Natural killer cell (primary cell): ENCODE measurements at places on chromosomes 7 and 10.

- no peak for DNase-seq
Observed at GRCh38 chr7:34066411-34066810, 161.1 kb downstream of the BMPER start.

DNA sequence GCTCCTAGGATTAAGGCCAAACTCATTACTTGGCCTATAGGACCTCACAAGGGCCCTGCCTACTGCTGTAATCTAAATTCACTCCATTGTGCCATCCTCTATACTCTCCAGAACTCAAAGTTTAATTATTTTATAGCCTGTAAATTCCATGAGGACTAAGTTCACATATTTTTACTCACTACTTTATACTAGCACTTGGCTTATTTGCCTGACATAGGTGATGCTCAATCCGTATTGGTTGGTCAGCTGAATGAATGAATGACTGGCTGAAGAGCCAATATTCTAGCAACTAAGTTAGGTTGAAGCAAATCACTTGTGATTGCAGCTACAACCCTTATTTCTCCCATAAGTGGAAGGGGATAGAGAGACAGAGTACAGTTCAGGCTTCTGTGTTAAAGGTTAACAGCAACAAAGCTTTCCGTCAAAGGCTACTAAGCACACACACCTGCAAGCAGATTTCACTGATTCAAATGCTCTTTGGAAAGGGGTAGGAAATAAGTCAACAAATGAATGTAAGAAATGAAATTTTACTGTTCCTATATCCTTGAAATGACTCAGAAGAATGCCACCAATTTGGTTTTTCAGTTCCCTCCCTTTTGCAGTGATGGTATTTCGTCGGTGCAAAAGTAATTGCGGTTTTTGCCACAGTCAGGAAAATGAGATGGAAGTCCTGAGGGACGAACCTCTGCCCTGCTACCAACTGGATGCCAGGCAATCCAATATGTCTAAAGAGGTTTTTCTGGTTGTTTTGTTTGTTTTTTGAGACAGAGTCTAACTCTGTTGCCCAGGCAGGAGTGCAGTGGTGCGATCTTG lies 120.7 kb downstream of the COL28A1 start:
- no peak for DNase-seq

- DNase-seq: no peak
Observed at GRCh38 chr10:68997211-68997610, 8.6 kb downstream of the KIFBP start.

- no peak for DNase-seq
Observed at GRCh38 chr10:79356104-79356503, 8.8 kb downstream of the PPIF start.

- DNase-seq: no peak
Observed at GRCh38 chr10:35946556-35946955, 304.5 kb upstream of the FZD8 start.

DNA sequence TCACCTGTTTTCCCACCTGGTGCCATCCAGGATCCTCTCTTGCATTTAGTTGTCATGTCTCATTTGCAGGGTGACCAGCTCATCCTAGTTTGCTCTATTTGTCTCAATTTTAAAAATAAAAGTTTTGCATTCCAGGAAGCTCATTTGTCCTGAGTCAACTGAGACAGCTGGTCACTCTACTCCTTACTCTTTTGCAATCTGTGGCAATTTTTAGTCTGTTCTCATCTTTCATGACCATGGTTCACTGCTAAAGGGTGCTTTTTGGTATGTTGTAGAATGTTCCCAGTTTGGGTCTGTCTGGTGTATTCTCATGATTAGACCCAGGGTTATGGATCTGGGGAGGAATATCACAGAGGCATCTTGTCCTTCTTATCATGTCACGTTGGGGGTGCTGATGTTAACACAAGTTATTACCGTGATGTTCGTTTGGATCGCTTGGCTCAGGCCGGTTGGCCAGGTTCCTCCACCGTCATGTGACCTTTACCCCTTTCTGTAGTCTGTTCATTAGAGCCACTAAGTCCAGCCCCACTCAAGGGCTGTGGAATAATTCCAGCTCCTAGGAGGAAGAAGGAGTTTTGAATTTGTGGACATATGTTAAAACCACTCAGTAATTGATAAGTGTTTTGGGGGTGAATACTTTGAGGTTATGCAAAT lies 103.3 kb upstream of the IGFBP3 start:
- no peak for DNase-seq

- no peak for DNase-seq
Observed at GRCh38 chr7:123070702-123071286, 75.3 kb upstream of the TAS2R16 start.

DNA sequence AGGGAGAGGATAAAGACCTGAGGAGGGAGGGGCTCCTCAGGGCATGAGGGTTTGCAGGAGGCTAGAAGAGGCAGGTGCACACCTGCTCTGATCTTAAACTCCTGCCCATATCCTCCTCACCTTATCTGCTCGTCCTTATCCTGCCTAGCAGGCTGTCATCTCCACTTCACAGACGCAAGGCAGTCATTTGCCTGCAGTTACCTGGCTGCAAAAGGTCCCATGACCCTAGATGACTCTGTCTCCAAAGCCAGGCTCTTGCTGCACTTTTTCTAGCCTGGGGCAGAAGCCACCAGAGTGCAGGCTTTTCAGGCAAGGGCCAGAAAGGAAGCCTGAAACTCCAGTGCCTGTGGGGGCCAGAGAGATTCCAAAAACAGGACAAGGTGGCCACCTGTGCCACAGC lies 1.7 kb upstream of the ZNF853 start:
- DNase-seq: no peak

GRCh38 chr10:28914701-28915100 lies 237.4 kb downstream of the BAMBI start:
- DNase-seq: no peak

DNA sequence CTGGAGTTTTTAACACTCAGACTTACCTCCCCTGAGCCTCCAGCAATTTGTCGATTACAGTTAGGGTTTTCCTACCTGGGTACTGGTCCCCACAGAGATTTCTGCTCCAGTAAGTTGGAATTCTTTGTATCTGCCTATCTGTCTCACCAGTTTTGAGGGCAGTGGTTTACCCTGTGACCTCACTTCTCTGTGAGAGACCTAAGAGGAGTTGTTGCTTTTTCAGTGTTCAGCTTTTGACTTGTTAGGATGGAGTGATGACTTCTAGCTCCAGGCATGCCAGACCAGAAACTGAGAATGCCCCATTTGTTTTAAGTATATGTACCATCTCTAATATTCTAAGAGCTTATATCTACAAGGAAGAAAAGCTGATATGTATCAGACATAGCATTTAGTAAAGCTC lies 42.9 kb downstream of the CSGALNACT2 start:
- DNase-seq: no peak

DNA sequence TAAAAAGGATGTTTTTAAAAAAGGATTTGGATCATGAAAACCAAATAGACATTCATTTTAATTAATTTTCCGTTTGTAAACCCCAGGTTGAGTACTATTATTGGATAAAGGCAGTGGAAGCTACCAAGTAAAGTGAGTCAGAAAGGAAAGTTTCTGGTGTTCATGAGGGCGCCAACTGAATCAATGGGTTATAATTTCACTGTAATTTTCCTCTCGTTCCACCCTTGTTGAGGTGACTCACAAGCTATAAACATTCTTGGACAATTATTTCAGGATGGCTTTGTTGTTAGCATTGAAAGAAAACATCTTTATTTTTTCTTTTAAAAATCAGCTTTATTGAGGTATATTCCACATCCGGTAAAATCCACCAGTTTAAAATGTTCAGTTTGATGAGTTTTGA lies 5.1 kb upstream of the FAM133B start:
- DNase-seq: no peak

DNA sequence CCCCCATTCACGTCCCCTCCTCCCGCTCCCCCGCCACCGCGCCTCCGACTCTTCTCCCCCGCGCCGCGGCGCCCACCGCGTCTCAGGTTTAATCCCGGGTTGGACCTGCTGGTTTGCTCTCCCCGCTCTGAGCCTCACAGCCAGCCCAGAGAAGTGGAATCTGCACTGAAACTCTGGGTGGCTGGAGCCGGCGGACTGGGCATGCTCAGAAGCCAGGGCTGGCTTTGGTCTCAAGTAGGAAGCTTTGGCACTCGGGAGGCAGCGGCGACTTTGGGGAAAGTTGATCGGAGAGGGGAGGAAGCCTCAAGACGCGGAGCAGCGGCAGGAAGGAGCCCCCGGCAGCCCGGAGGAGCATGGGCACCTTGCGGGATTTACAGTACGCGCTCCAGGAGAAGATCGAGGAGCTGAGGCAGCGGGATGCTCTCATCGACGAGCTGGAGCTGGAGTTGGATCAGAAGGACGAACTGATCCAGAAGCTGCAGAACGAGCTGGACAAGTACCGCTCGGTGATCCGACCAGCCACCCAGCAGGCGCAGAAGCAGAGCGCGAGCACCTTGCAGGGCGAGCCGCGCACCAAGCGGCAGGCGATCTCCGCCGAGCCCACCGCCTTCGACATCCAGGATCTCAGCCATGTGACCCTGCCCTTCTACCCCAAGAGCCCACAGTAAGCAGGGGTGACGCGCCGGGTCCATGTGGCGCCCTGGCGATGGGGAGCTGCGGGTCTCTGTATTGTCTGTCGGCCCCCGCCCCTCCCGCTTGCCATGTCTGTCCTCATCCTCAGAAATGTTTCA lies at the start of gene PRKG1:
Gene PRKG1, plus strand, starts transcription at position 250 of the 791 bp plus-strand sequence.
- no peak for DNase-seq

- DNase-seq: no peak
Observed at GRCh38 chr10:83963446-83963845, 175.9 kb upstream of the GHITM start.

GRCh38 chr7:6317797-6318438 lies 45.5 kb upstream of the CYTH3 start:
- no peak for DNase-seq

- no peak for DNase-seq
Observed at GRCh38 chr10:76874176-76874575, 763.4 kb downstream of the KCNMA1 start.

DNA sequence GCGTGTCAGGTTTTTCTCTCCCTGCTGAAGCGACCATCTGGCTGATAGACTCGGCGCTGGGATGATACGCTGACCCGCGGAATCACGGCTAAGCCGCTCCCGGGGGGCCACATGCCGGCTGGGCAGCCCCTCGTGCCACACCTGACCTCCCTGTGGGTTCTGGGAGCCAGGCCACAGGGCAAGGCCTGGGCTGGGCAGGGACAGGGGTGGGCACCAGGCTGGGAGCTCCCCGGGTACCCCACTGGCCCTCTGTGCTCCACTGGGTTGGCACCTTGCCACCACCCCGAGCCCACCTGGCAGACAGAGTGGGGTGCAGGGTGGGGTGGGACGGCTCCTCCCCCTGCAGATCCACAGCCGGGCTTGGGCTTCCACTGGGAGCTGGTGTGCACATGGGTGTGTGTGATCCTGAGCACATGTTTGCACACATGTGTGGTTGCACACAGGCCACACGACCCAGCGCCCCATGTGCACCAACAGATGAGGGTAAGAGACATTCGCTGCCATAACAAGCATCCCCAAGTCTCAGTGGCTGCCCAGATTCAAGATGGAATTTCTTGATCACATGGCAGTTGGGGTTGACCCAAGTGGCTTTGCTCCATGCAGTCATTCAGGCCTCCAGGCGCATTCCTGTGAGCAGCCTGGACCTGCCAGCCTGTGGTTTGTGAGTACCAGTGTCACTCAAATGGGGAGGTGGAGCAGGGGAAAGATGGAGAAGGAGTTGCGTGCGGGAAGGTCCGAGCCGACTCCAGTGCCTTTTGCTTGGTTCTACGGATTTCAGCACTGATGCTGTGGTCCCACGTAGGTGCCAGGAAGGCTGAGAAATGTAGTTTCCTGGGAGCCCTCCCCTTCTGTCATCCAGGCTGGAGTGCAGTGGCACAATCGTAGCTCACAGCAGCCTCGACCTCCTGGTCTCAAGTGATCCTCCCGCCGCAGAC lies 79.7 kb downstream of the UNCX start:
- DNase-seq: no peak

GRCh38 chr7:133124974-133125373 lies 43.1 kb upstream of the CHCHD3 start:
- no peak for DNase-seq

DNA sequence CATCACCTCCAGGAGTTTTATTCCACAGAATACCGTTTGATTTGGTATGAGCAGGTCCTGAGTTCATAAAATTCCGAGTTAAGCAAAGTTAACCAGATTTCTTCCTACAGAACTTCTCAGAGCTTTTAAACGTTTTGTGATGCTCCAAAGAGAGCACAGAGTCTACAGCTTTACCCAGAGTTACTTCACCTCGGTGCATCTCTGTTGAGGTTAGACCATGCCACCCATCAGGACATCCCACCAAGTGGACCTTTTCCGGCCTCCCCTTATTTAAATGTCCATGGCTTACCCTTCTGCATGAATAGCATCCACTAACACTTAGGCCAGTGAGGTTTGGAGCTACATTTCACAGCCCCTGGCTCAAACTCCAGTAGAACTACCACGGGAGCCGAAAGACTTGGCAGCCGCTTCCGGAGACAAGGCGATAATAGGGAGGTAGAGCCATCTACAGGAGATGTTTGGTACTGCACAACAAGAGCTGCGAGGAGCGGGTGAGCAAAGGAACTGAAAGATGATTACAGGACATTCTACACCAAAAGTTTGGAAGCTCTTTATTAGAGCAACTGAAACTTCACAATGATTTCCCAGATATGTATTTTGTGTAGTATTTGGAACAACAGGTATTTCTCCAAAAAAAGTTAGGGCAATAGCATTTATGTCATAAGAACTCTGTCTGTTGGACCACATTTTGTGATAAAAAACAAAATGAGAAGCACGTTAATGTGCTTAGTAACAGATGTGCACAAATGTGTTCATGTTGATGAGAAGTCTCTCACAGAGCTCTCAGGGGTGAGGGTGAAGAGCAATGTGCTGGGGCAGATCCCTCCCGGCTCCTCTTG lies 174.7 kb downstream of the HERPUD2 start:
- DNase-seq: peak; percentile 75

DNA sequence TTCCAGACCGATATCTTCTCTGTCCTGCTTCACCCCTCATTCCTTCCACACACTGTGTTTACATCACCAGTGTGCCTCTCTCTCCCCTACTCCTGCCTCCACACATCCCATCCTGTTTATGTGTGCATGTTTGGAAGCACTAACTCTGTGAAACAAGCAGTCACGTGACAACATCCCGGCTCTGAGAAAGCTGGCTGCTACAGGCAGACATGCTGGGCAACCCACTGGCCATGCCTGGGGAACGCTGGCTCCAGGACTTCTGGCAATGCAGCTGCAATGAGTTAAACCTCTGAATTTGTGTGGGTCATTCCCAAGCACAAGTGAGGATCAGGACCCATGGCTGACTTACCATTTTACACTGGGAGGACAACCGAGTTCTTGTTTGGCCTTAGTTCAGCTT lies 74.0 kb downstream of the WNT2 start:
- DNase-seq: no peak

- no peak for DNase-seq
Observed at GRCh38 chr7:112143136-112143535, 63.1 kb downstream of the DOCK4 start.

DNA sequence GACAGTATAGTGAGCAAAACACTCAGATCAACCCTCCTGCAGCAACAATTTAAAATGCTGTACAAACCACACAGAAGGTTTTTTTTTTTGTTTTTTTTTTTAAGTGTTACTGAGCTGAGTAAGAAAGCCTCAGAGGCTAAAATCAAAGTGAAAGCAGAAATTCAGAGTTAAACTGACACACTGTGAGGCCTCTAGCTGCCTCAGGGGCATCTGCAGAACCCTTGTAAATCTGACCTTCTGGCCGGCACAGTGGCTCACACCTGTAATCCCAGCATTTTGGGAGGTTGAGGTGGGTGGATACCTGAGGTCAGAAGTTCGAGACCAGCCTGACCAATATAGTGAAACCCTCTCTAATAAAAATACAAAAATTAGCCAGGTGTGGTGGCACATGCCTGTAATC lies 7.4 kb upstream of the GNA12 start:
- no peak for DNase-seq

- DNase-seq: peak; percentile 18
Observed at GRCh38 chr10:84783386-84783785, 455.0 kb downstream of the CCSER2 start.

GRCh38 chr10:103793429-103793828 lies 61.9 kb downstream of the SH3PXD2A start:
- no peak for DNase-seq
